ENCODE measurements at places on chromosomes 4 and X.

DNA sequence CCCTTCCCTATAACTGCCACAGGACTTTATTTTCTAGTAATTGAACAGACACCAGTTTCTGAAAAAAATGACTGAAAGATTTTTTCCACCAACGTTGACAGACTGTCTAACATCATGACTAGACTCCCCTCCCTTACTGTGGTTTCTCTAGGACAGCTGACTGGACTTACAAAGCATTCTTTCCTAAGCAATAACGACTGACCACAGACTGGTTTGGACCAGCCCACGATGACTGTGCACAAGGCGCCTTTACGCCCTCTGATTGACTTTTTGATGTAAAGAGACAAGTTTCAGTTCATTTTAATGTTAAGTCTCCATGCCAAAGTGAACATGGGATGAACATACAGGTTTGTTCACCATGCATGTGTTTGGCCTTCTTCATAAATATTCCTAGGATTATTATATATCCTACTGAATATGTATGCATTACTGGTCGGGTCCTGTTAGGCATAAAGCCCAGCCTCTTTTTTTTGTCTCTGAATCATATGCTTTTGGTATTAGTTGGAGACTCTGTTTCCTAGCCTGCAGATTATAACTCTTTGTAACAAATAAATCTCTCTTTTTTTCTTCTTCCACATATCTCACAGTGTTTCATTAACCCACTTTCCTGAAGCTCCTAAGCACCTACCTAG is 50.5 kb upstream of the UGT2B4 start:
- no peak for DNase-seq

DNA sequence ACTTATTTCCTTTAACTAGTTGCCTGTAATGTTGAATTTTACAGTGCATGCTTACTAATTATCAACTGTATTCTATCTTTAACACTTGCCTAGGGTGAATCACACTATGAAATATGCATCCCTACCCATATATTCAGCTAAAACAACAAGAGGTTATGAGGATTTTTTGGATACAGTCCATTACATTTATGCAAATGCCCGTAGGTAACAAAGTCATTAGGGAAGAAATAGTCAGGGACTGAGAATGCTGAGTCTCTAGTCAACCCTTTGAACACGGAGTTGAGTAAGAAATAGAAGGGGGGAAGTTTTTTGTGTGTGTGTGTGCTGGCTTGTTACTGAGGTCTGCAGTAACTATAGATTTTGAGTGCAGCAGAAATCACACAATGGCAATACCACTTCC is 26.1 kb upstream of the CBLL2 start:
- DNase-seq, result no peak

DNA sequence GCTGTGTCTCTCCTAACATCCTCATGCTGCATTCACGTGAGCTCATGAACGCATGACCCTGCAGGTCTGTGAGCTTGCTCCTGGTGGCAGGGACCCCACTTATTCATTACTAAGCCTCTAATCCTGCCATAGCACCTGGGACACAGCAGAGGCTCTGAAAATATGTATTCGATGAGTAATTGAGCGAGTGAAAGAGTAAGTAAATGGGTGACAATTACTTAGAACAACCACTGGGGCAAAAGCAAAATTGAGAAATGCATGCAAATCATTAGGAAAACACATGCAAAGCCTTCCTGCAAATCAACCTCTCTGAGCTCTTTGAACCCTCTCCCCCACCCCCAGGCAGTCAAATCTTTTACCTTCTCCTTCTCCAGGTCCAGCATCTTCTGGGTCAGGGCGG is 23.6 kb upstream of the C4orf50 start:
- DNase-seq, result no peak

DNA sequence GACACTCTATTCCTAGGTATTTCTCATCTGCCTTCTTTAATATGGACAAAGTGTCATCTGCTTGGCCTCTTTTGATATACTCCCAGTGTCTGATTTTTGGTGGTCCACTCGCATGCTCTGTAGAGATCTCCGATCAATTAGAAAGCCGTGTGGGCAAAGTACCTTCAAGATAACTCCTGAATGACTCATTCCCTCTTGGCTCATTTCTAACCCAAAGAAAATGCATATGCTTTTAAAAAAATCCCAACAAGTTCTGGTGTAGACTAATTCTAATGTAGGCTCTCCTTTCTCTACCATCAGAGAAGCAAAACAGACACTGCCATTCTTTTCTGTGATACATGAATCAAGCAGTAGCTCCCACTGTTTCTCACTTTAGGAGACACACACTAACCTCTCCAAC is 714.9 kb upstream of the ADGRL3 start:
- no peak for DNase-seq

DNA sequence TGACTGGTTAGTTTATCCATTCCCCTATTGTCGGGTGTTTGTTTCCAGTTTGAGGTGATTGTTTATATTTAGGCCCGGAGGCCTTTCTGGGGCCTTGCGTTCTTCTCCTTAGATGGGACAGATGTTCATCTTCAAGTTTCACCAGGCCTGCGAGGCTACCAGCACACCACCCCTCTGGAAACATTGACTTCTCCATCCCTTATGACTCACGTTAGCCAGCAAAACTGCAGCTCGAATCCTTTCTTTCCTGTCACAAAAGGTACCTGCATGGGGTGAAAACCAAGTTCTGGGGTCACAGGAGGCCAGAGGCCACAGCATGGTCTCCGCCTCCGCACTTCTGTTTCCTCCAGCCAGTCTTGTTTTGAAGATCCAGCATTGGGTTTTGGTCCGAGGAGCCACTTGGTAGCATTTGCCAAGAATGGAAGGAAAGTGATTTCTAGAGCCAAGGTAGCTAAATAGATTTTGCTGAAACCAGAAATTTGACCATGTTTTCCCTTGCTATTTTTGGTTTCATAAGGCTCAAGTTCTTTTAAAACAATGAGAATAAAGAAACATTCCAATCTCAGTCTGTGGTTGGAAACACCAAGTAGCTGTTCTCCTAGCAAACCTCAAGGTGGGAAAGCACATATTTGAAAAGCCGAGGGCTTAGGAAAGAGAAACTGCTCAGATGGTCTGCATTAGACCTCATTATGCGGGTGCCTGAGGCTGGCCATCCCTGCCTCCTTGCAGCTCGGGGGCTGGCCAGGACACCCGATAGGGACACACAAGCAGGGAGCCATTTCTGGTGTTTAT is 5.6 kb downstream of the NYX start:
- no peak for DNase-seq
